ENCODE measurements at places on chromosomes 5 and 9.

DNA sequence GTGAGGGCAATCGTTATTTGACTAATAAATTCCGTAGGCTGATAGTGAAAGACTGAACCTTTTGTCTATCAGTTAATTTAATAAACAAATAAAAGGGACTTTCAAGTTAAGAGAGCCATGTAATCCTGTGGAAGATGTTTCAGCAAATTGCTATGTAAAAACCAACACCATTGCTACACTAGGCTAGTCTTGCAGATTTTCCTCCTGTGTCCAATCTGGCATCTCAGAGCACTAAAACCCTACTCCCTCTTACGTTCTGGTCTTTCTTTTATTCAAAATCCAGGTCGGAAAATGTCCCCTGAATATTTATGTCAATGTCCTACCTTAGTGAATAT, 478.8 kb upstream of the TNC start:
- no peak for DNase-seq

- no peak for DNase-seq
These were observed 49.7 kb upstream of the NCS1 start for GRCh38 chr9:130122456-130122855.

GRCh38 chr5:10630126-10630525, 66.3 kb downstream of the ANKRD33B start:
- no peak for DNase-seq

- DNase-seq = no peak
These were observed 15.7 kb upstream of the POMT1 start for GRCh38 chr9:131487001-131487400.

GRCh38 chr5:14614490-14614889, 32.9 kb downstream of the OTULINL start:
- no peak for DNase-seq

GRCh38 chr9:89745601-89746376, 141.0 kb downstream of the GADD45G start:
- DNase-seq = no peak

GRCh38 chr5:142626786-142627185, 59.1 kb downstream of the FGF1 start:
- DNase-seq = no peak

GRCh38 chr9:34070606-34071324, 22.1 kb upstream of the UBAP2 start:
- no peak for DNase-seq

GRCh38 chr5:140108093-140109017, 5.6 kb upstream of the PURA start:
- no peak for DNase-seq

GRCh38 chr5:132859889-132860437, 6.3 kb downstream of the GDF9 start:
- no peak for DNase-seq

DNA sequence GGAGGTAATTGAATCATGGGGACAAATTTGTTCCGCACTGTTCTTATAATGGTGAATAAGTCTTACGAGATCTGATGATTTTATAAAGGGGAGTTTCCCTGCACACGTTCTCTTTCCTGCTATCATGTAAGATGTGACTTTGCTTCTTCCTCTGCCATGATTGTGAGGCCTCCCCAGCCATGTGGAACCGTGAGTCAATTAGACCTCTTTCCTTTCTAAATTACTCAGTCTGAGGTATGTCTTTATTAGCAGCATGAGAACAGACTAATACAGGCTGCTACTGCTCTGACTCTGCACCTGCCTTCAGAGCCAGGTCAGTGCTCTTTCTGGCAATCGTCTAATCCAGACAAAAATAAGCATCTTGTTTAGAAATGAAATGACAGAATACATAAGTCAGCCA, 479.2 kb upstream of the TUSC1 start:
- no peak for DNase-seq

- no peak for DNase-seq
These were observed 23.2 kb downstream of the LEAP2 start for GRCh38 chr5:132896685-132897084.

DNA sequence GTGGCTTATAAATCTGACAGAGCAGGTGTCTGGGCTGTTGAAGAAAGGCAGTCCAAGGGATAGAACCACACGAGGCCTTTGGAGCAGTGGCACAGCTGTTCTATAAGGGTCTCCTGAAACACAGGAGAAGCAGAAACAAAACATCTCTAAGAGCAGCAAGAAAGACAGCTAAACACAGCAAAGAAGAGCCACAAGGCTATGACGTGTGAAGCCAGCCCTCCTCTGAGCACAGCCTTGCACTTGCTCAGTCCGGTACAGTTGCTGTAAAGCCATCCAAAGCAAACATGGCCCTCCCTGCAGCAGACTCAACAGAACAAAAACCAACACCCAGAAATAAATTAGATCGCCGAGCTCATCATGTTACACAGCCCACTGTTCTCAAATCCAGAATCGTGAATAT, 2.6 kb upstream of the GZMK start:
- no peak for DNase-seq

GRCh38 chr9:21135736-21136135, 5.9 kb downstream of the IFNW1 start:
- no peak for DNase-seq

- no peak for DNase-seq
These were observed 4.9 kb downstream of the IRX2 start for GRCh38 chr5:2746561-2747032.

- no peak for DNase-seq
These were observed 76.6 kb downstream of the ZNF618 start for GRCh38 chr9:113952676-113953075.

DNA sequence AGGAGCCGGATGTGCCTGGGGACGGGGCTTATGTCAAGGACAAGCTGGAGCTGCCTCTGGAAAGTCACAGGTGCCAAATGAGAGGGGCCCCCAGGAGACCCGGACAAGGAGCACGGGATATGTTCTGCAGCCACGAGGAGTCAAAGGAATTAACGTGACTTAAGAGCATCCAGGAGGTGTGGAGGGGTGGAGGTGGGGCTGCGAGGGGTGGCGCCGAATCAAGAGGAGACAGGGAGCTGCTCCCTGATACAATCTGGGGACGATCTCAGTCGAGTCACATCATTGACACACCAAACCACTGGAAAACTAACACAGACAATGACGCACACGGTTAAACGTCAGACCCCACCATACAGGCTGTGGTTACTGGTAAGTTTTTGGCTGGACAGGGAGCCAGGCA, 10.4 kb downstream of the CCDC127 start:
- DNase-seq = no peak

DNA sequence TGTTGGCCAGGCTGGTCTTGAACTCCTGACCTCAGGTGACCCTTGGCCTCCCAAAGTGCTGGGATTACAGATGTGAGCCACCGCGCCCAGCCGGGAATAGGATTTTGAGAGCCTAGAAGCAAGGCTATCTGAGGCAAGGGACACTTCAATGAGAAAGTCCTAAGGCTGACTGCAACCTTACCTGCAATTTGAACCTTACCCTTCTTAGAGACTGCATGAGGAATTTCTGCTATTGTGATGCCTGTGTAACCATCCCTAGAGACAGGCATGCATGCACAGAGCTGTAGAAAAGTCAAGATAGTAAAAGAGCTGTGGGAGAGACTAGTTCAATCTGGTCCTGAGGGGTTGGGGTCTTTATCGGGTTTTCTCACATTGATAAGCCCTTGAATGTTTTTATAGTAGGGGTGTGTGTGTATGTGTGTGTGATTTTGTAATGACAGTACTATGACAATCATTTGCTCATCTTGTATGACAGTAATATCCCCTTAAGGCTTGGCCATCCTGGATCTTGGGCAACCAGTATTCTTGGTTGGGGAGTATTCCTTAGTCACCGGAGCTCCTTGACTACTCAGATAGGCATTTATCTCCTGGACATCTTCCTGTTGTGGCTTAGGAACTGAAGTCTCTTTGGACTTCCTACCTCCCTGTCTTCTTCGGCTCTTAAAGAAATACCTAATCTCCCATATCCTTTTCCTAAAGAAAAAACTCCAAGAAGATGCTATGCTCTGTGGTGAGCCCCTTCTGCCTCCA, 11.2 kb downstream of the DNAJB5 start:
- DNase-seq = no peak

- DNase-seq = no peak
These were observed 188.6 kb downstream of the NR3C1 start for GRCh38 chr5:143214890-143215289.

DNA sequence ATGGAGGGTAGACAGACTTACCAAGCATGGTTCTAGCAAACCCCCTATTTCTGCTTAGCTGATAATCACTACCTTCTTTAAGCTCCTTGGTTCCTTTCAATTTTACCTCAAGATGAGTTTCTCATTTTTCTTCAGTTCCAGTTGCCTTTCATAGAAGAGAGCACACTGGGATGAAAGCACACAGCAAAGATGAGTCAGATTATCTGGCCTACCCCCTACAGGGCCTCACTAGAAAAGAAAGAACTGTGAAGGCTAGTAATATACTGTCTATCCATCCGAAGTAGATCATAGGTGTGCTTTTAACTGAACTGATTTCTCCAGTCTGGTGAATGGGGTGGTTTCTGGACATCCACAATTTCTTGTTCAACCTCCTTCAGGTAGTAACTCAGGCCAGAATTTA, 122.5 kb downstream of the TRPM3 start:
- no peak for DNase-seq

DNA sequence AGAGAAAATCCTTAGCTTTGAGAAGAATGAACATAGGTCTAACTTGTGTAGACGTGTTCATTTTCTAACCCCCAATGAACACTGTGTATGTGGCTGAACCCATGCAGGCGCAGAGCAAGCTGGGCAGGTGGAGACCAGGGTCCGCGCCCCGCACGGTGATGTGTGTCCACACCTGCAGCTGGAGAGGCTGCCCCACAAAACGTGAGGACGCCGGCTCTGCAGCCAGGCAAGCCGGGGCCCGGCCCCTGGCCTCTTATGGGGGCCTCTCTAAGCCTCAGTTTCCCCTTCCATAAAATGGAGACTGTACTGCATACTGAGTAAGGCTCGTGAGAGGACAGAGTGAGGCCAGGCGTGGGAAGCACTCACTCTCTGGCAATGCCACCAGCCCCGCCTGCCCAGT, 124.7 kb upstream of the RAPGEF1 start:
- DNase-seq = no peak

- DNase-seq = no peak
These were observed 148.5 kb downstream of the GNAQ start for GRCh38 chr9:77883133-77883532.
